ENCODE measurements at places on chromosomes 5 and 9.
A peak's percentile ranks its signal among the peaks of the same experiment; 100 is the strongest.

DNA sequence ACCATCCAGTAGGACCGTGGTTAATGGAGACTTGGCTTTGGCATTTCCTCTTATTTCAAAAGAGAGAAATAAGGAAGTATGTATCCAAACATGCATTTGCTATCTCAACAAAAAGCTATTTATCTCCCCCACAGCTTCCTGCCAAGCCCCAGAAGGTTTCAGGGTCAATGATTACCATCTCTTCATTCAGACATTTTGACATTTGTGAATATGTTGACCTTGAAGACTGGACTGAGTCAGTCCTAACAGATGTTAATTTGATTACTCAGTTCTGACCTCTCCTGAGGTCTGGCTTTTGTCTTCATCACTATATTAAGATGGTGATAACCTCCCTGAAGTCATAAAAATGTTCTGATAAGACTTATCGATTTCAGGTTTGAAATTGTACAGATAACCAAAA is 479.4 kb downstream of the AGTPBP1 start:
- no peak for DNase-seq

DNA sequence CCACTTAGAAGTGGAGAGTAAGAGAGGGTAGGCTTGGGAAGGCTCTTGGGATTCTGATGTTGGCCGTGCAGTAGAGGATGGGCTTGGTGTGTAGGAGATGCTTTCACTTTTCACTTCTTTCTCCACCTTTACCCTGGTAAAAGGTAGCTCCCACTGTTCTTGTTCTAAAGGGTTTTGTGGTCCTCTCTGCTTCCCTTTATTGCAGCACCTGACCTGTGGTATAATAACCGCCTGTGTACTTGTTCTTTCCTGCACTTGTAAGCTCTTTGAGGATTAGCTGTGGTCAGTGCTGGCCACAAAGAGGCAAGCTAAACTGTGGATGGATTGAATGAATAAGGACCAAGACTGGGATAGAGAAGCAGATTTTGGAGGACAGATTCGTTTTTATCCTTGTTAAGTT is 25.2 kb downstream of the KDM4C start:
- no peak for DNase-seq

DNA sequence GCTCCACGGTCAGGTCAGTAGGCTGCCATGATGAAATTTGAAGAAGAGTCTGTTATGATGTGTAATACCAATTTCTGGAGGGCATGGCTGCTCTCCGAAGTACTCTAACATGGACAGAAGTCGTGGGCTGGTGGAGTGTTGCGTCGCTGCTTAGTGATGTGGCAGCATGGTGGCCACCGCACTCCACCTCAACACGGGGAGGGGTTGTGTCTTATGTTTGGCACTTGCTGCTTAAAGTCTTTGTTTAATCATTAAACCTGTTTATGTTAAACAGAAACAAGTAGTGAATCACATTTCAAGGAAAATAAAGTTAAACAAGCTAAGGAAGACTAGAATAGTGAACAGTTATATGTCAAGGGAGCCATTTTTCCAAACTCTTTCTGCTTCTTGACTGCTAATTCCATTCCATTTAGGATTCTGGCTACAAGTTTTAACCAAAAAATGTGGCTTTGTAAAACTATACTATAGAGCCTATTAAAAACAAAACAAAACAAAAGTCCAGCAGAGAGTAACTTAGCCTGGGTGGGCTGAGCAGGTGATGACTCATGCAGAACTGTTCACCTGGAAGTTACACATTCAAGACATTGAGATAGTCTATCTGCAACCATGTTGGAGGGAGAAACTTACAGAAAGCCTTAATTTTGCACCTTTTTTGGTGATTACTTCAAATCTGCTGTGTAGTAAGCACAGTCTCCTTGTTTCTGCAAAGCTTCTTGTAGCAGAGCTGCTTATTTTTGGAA is 9.5 kb downstream of the HABP4 start:
- DNase-seq, result no peak

- DNase-seq, result no peak
Measured at GRCh38 chr9:95857124-95857523, 18.4 kb upstream of the ERCC6L2 start.

DNA sequence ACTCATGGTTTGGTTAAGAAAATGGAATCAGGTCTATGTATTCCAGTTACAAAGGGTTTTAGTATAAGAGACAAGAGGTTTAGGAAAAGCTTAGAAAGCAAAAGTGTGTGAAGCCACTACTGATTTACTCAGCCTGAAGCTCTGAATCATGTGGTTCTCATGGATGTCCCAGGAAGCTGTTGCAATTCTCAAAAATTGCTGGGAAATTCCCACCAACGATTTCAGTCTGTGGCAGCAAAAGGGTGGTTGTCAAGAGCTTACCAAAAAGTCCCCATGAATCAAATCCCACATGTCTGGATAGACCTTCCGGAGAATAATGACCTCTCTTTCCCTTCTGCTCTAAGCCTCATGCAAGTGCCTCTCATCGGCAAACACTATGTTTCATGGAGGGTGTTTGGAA is 929.9 kb downstream of the TLE4 start:
- DNase-seq, result no peak

DNA sequence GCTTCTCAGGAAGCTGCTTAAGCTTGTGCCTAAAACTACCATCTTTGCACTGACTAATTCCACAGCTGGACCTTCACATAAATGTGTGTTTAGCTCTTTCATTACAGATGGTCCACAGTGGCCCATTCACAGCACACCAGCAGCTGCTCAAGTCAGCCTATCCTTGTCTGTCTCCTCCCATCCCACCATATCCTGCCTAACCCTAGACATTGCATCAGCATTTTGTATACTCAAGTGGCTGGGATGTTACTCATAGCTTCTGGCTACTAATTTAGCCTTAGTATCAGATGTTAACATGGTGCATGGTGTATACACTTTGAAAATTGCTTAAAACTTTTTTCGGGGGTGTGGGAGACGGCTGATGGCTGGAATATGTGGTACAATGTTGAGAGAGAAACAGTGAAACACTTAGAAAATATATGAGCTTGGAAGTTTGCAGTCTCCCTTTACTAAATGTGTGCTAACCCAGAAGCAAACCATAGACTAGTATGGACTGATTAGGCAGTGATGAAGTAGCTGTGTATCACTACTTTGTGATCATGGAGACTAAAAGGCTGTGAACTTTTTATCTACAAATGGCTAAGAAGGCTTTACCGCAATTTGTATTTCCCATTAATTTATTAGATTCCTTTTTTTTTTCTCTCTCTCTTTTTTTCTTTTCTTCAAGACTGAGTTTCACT is 83.1 kb downstream of the JMY start:
- DNase-seq, result no peak

GRCh38 chr5:14873093-14873492 is 1.5 kb upstream of the ANKH start:
- DNase-seq, result no peak

DNA sequence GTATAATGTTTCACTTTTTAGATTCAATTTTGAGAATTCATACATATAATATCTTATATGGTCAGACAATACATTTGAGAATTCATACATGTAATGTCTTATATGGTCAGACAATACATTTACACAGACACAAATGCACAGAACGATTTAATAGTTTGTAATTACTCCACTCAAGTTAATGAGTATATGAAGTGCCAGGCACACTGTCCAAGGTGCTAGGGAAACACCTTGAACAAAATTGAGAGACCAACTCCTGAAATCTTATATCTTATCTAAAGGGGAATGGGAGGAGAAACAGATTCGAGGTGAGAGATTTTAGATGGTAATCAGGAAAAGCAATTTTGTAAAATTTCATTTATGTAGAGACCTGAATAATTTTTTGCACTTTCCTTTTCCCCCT is 994.7 kb downstream of the CDH12 start:
- DNase-seq, result no peak

- DNase-seq, result peak; percentile 42
Measured at GRCh38 chr9:90142580-90142979, 500.0 kb downstream of the DIRAS2 start.

GRCh38 chr9:126569036-126569435 is 44.7 kb upstream of the LMX1B start:
- no peak for DNase-seq

DNA sequence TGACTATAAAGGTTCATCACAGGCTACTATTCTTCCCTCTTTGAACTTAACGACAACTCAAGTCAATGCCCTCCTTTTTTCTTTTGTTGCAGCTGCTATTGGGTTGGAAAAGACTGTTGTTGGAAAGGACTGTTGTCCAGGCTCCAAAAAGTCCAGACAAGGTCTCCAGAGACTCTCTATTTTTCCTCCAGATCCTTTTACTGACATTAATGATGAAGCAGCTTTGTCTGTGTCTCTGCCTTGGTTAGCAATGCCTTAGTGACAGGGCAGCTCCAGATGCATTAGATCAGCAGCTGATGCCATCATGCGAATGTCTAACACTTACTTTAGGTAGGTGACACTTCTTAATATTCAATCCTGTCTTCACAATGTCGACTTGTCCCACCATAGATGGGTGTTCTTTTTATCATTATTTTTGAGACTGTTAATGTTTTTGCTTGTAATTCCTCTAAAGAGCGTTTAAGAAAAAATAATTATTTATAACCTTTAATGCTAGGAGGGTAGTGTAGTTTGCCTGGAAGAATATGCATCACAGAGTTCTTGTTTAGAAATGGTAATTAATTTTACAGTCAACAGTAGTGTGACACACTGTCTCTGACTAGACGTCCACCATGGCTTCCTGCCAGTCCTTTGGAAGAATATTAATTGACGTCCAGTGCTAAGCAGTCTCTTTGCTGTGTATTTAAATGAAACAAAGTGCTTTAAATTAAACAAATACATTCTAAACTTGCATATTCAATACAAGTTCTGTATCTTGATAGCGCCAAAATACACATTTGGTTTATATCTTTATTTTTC is 492.2 kb downstream of the NR2F1-AS1 start:
- no peak for DNase-seq

DNA sequence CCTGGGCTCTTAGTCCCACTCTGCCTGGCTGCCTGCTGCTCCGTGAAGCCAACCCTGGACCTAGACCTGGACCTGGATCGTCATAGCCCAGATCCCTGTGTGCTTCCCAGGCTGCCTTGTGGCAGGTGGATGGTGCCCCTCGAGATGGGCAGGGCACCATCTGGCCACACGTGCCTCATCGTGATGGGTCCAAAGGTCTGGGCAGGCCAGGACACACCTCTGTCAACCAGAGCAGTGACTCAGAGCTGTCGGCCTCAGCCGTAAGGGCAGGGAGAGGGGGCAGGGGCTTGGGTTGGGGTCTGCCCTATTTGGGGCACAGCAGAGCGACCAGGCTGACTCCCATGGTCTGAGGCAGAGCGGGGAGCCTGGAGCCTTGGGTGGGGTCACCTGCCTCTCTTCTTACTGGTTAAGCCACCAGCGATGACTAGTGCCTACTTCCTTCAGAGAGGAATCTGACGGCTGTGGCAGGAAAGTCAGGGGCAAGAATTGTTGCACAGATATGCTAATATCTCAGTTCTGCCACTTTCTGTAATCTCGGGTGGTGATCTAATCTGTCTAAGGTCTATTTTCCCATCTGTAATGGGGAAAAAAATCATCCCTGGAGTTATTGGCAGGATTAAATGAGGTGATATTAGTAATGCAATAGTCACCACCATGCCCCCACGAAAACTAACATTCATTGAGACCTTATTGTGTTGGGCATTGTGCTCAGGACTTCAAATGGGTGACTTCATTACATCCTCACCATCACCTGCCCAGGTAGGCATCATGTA is 3.2 kb upstream of the CDHR2 start:
- DNase-seq, result no peak

DNA sequence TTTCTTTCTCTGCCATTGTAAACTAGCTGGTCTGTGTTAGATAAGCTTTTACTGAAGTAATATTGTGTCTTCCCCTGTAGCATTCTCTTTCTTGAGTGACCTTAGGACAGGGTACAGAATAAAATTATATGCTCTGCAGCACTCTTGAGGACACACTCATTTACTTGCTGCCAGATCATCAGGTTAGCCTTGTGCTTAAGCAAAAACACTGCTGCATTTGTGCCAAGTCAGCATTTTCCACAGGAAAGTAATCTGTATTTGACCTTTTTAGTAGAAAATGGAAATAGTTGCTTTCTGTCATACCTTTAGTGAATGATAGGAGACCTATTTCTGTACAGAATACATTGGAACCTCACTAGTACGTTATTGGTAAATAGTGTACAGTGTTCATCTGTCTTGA is 54.2 kb downstream of the LMNB1 start:
- no peak for DNase-seq

DNA sequence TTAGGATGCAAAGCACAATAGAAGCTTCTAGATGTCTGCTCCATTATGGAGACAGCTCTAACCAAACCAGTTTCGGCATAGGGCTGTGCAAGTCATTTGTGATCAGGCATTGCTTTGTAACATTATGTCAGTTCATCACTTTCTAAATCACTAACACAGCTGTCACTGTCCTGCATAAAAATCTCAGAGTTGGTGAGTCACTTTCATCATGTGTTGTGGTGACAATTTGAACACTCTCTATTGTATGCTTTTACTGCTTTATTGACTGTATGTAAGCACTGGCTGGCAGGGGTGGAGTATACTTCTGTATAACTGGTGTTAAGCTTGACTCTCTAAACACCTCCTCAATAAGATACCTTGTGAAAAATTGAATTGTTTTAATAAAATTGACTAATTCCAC is 77.9 kb downstream of the SLCO4C1 start:
- no peak for DNase-seq

DNA sequence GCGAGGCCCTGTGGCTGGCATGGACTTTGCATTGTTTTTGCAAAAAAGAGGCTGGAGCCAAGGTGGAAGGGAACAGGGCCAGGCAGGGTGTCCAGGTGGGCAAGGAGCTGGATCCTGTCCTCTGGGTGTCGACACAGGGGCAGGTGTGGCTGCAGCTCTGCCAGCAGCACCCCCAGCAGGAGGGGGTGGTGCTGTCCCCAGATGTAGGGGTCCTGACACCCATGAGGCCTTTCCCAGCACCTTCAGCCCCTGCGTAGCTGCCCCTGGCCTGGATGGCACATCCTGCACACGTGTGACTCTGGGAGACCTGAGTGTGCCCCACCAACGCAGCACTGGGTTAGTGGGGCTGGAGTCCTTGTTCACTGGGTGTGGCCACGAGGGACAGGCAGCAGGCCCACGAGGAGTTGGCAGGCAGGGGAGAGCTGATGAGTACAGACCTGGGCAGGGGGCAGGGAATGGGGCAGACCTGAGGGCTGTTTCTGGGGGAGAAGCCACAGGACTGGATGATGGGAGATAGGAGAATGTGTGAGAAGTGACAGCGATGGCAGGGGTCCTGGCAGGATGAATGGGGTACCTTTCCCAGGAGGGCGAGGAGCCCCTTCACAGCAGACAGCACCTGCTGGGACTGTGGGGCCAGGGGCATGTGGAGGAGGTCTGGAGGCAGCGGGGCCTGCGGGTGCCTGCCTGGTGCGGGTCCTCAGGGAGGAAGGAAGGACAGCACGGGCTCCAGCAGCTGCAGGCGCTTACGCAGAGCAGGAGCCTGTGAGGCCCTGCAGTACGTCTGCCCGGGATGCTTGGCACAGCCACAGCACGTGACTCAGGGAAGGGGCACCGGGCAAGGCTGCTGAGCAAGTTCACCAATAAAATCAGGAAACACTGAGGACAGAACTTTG is 3.6 kb upstream of the RASGEF1C start:
- DNase-seq, result no peak

Measured in activated naive CD4-positive, alpha-beta T cell treated with Interleukin-2 at 50 U/mL for 16 hours (primary cell).